GM06990 (cell line): ENCODE measurements at places on chromosomes 1 and 21.

- DNase-seq, result no peak
Observed at GRCh38 chr1:64440183-64440826, 29.6 kb upstream of the CACHD1 start.

GRCh38 chr1:168966636-168967035, 139.9 kb upstream of the ATP1B1 start:
- DNase-seq, result no peak

- no peak for DNase-seq
Observed at GRCh38 chr1:206761159-206761768, 9.3 kb upstream of the IL19 start.

DNA sequence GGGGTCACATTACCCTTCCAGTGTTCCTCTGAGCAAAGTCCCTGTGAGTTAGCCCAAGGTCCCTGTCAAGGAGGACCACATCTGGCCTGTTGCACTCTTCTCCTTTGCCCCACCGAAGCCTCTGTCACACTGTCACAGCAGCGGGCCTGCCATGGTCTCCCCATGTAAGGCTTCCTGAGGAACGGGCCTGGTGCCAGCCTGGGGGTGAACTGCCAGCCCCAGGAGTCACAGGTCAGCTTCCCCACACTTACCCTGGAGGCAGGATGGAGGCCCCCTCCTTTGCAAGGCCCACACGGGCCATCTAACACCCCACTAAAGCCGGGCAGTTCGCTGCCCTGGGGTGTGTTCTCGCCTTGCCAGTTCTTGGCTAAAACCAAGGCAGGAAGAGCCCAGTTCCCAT, 14.1 kb downstream of the TNFRSF1B start:
- no peak for DNase-seq

DNA sequence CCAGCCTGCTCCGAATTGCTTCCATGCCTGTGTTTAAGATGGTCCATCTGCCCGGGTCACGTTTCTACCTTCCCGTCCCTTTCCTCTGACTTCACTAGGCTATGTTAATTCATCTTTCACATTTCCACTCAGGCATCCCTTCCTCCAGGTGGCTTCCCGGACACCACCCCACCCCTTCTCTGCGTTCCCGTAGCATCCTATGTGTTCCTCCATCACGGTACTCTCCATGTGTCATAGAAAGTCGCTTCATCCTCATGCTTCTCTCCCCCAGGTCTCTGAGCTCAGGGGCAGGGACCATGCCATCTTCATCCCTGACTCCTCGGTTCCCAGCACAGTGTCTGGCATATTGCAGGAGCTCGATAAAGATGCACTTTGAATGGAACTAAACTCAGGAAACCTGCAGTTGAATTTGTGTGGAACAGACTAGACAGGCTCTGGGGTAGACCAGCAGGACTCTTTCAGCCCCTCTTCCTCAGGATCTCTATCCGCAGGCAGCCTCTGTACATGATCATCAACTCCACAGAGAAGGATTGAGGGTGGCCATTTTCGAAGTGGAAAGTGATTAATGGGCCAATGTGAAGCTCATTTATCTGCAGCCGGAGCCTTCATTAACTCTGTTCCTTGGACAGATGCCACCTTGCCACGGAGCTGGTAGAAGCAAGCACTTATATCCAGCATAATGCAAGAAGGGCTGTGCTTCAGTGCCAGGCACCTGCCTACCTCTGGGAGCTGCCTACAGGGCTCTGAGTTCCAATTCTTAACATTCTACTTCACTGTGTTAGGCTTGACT, 9.1 kb downstream of the C1orf226 start:
- DNase-seq, result no peak

GRCh38 chr1:234512451-234512861, 33.5 kb upstream of the TARBP1 start:
- DNase-seq, result no peak

GRCh38 chr1:63454269-63454668, 68.8 kb downstream of the ITGB3BP start:
- no peak for DNase-seq
